CD4-positive, alpha-beta T cell treated with Interleukin-10 for 1 hour (primary cell): ENCODE measurements at places on chromosomes 11 and 22.

GRCh38 chr11:103673773-103674172 lies 362.7 kb upstream of the DDI1 start:
- no peak for DNase-seq

DNA sequence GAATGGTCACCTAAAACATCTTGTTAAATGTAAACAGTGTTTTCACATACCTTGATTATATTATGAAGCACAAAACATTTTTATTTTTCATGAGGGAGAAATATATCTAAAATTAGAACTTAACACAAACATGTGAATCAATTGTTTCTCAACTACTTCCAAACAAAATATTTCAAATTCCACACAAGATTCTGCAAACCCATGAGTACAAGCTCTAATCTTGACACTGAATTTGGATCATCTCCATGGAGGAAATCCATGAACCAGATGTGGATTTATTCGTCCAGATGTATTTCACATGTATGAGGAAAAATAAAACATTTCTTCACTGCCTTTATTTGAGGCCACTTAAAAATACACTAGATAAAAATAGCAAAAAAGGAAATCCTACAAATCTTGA lies 184.2 kb downstream of the SBF2 start:
- no peak for DNase-seq

GRCh38 chr22:44119669-44120313 lies 60.9 kb upstream of the PARVG start:
- DNase-seq: no peak

DNA sequence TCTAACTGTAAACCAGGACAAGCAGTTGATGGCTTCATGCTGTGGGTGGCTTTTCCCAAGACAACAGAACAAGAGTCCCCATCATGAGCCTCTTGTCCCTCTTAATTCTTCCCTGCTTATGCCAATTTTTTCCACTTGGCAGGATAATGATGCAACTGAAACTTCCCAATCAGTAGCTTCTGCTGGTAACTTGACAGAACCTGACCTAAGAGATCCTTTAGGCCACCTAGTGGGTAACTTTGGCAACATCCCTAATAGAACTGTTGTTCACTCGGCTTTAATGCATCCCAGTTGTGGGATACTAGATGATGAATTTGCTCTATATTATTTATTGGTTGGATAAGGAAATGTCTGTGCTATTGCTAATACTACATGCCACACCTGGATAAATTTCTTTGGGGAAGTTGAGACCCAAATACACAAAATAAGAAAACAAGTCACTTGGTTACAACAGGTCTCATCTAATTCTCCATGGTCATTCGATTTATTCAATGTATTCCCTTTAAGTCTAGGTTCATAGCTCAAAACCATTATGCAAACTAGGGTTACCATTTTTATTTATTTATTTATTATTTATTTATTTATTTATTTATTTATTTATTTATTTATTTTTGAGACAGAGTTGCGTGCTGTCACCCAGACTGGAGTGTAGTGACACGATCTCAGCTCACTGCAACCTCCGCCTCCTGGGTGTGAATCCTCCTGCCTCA lies 41.4 kb upstream of the NFAM1 start:
- DNase-seq: peak; percentile 48

DNA sequence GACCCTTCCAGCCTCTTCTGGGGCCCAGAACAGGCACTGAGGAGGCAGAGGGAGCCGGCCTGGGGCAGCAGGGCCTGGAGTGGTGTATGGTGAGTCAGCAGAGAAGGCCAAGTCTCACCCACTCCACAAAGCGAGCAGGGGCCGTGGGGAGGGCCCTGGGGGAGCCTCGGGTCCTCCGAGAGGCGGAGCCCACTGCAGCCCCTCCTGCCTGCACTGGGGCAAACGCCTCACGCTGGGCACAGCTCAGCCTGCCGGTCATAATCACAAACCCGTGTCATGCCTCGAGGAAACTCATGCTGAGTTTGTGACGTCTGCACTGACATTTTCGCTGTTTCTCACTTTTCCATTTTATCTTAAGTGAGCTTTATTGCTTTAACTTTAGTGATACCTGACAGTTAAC lies 38.4 kb downstream of the TOLLIP start:
- no peak for DNase-seq

- no peak for DNase-seq
Measured at GRCh38 chr11:93051186-93051585, 81.7 kb downstream of the MTNR1B start.

DNA sequence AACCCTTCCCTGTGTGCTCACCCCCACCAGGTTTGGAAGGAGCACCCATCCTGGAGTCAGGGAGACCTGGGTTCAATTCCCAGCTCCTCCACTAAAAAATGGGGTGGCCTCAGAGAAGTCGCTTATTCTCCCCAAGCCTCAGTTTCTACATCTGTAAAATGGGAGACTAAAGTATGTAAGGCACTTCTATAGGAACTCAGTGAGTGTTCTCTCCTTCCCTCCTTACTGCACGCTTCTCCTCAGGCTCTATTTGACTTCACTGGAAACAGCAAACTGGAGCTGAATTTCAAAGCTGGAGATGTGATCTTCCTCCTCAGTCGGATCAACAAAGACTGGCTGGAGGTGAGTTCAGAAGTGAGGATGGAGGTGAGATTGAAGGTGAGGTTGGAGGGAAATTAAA lies 11.3 kb downstream of the NCF4 start:
- DNase-seq: no peak

GRCh38 chr11:86431258-86431657 lies 56.6 kb downstream of the CCDC81 start:
- no peak for DNase-seq

DNA sequence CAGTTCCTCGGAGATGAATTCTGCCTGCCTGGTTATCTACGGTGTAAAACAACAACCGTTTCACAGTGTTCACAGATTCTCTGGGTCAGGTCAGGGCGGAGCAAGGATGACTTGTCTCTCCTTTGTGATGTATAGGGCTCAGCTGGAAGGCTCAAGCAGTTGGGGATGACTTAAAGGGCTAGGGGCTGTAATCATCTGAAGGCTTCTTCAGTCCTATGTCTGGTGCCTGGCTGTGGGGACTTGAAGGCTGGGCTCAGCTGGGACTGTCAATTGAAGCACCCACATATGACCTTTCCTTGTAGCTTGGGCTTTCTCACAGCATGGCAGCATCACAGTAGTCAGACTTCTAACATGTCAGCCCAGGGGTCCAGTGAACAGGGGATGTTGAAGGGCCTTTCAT lies 29.3 kb downstream of the EIF3F start:
- no peak for DNase-seq

- no peak for DNase-seq
Measured at GRCh38 chr22:50443801-50444625, 30.8 kb downstream of the SBF1 start.

DNA sequence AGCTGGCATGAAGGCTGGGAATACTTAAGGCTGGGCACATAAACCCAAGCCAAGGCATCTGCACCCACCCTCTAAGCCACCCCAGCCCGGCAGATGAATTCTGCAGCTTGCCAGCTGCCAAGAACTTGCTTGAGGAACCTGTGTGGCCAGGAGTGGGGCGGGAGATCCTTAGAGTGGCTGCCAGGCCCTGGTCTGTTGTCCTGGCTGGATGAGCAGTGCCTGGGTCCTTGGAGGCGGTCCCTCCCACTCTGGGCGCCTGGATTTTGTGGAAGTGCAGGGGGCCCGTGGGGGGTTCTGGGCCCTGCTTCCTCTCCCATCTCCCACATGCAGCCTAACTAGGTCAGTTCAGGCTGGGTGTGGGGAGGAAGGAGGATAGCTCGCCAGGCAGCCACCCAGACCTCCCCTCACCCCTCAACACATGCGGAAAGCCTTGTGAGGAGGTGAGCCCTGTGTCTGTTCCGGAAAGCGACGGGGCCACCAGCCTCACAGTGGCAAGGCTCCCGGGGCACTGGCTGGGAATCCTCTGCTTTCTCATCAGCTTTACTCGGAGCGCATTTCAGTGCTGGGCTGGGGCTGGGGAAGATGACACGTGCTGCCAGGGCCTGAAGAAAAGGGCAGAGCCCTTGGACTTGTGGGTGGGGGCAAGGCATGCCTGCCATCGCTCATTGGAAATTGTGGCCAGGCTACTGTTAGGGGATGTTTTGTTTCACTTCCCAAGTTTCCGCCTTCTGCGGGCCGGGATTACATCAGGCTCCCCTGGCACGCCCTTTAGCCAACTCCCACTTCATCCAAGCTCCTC lies 8.4 kb downstream of the DAGLA start:
- DNase-seq: no peak

DNA sequence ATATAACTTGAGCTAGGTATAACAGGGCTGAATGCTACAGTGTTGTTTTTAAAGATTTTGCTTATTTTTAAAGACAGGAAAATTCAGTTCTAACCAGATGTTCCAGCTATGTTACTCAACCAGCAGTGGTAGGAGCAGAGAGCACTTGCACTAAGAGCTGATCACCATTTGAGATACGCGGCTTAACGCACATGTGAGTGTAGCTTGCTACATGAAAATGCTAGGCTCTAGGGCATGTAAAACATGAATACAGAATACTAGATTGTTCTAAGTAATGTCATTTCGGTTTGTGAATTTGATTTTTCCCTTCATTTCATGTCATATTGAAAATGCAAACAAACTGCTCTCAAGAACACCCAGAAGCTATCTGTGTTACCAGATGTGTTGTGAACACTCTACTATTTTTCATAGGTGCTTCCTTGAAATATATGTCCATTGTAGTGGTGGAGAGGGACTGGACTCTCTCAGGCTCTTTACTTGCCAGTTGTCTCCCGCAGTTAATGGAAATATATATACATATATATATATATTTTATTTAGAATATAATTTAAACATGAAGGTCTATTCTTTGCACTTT lies 10.8 kb upstream of the TECTA start:
- no peak for DNase-seq

DNA sequence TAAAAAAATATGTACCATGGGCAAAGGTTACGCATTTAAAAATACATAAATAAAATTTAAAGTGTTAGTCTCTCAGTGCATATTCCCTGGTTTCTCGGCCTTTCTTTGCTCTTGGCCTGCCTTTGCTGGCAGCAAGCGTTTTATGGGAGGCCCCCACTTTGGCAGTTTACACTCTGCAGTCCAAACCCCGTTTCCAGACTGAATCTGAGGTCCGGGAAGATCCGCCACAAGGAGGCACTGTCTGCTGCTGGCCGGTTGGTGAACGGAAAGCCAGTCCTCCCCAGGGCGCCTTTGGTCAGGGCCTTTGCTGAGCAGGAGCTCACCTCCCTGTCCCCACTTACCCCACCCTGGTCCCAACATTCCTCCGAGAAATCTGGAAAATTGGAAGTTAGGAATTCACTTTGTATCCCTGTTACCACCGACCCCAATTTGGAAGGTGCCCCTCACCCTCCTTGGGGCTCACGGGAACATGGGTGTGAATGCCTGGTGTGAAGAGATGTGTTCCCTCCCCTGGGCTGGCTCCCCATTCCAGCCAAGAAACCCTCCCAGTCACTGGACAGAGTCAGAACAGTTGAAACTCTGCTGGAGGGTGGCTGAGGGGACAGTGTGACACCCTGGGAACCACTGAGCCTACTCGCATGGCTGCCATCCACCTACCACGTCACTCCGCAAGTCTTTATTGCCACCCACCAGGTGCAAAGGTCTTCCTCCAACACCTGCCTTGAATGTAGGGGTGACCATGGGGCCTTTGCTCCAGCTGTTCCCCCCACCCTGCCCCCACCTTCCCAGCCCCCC lies 9.4 kb upstream of the SF1 start:
- DNase-seq: peak; percentile 73

GRCh38 chr11:130070109-130070845 lies 583 bp downstream of the APLP2 start:
- peak; percentile 45 for DNase-seq

DNA sequence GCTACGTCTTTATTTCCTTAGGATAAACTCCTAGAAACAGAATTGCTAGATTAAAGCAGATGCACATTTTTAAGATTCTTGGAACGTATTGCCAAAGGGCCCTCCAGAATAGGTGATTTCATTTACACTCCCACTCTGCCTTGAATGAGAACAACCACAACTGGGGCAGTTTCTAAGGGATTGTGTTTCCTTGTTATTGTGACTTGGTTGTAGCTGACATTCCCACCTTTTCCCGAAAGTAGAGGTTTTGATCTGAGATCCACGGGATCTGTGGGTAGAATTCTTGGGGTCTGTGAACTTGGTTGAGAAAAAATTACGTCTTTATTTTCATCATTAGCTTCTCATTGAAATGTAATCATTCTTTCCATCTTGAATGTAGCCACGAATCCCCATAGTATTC lies 21.5 kb downstream of the LRRC32 start:
- DNase-seq: no peak

GRCh38 chr22:29306835-29307595 lies 565 bp downstream of the GAS2L1 start:
- peak; percentile 31 for DNase-seq

DNA sequence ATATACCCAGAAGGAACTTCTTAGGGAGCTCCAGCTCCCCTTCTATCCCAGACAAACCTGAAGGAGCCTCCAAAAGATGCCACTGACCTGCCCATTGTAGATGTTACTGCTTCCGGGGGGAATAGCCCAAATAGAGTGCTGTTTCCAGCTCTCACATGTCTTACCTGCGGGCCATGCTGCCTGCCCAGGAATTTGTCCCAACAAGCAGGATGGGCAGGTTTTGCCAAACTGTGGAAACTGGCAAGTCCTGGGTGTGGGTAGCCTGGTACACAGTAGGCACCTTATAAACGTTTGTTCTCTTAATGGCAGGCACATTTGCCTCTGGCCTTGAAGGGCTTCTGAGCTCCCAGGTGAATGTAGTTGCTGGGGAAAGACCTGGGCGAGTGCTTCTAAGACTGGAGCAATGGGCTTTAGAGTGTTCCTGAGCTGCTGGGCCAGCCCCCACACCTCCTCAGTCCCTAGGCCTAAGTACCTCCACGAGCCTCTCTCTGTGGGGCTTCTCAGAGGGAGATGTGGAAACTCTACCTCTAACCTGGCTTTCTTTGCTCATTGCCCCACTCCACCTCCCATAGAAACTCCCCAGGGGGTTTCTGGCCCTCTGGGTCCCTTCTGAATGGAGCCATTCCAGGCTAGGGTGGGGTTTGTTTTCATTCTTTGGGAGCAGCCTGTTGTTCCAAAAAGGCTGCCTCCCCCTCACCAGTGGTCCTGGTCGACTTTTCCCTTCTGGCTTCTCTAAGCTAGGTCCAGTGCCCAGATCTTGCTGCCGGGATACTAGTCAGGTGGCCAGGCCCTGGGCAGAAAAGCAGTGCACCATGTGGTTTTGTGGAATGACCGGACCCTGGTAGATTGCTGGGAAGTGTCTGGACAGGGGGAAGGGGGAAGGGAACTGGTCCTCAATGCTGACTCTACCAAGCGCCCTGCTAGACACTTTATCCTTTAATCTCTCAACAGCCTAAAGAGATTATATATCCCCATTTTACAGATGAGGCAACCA lies 37.2 kb downstream of the LIMK2 start:
- DNase-seq: no peak

DNA sequence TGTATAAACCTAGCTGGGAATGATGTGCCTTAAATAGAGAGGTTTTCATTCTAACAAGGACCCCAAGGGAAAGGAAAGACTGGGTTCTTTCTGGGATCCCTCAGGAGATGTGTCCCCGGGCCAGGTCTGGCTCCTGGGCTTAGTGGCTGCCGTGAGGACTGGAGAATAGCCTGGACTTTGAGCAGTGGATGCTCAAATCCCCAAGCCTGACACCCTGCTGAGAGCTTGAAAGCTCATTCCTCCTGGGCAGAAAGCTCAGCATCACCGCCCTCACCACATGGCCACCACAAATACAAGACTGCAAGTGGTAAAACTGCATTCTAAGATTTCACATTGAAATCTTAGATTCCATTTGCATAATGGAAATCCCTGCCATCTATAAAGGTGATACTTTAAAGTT lies 79.4 kb upstream of the NARS2 start:
- no peak for DNase-seq

GRCh38 chr22:19937616-19938473 lies 3.7 kb upstream of the COMT start:
- no peak for DNase-seq

- no peak for DNase-seq
Measured at GRCh38 chr11:112159098-112160065, 4.5 kb downstream of the IL18 start.

GRCh38 chr11:71456831-71457230 lies 3.8 kb downstream of the NADSYN1 start:
- no peak for DNase-seq
